ENCODE measurements at places on chromosomes 6 and 20.
A peak's percentile ranks its signal among the peaks of the same experiment; 100 is the strongest.

DNA sequence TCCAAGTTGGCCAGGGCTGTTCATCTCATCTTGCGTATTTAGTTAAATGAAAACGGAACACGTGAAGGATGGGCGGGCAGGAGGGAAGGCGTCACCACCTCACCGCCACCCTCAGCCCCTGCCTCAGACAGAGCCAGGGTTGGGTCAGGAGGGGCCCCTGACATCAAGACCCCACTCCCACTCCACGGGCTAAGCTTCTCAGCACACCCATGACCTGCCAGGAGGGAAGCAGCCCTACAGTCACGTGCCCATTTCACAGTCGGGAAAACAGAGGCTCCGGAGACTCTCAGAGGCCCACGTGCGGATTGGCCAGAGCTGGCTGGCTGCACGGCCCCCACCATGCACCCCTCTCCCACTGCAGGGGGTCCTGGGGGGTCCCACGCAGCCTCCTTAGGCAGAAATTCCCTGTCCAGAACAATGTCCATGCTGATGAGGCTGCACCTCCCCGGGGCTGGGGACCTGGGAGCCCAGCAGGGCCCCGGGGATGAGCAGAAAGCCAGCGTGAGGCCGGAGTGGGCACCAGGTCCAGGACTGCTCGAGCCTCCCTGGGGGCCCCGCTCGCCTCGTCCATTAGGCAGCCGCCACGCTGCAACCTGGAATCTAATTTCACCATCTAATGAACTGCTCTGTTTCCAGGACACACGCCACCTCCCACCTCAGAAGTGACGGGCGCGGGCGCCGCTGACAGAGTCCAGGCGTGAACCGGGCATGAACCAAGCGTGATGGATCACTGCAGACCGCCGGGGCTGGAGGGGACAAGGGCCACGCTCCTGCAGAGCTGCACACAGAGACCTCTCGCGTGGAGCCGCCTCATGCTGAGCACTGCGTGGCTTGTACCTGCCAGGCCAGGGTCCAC is 15.8 kb downstream of the KCNQ2 start:
- DNase-seq, result peak; percentile 14

DNA sequence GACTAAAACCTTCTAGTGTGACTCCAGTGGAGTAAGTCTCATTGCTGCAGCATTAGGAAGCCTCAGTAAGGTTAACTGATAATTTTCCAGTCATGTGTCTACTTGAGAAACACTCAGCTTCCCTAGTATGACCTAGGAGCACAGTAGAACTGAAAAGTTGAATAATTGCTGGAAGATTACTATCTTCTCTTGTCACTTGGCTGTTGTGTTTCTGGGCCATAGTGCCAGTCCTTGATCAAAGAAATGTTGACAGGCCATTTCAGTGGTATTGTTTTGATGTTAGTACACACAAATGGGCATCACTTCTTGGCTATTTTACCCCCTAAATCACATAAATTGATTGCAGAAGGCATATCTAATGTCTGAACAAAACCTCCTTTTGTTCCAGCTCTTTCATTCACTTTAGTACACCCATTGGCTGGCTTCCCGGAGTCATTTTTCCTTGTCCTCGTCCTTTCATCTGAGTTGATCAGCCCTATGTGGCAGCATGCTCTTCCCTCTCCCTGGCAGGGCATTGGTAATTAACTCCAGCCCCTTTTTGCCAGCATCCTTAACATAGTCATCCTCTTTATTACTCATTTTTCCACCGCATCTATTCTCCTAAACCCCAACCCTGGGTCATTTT is 6.0 kb downstream of the ENPP3 start:
- peak; percentile 86 for DNase-seq

GRCh38 chr6:152112491-152113261 is 305.2 kb downstream of the ESR1 start:
- peak; percentile 73 for DNase-seq

GRCh38 chr6:156910938-156911337 is 133.8 kb downstream of the ARID1B start:
- DNase-seq, result no peak

- DNase-seq, result no peak
Observed at GRCh38 chr6:75130784-75131183, 75.1 kb downstream of the COL12A1 start.
